Effector CD4-positive, alpha-beta T cell (primary cell): ENCODE measurements at places on chromosomes 12 and 14.

GRCh38 chr12:124764870-124765580, 98.6 kb downstream of the SCARB1 start:
- DNase-seq, result no peak

DNA sequence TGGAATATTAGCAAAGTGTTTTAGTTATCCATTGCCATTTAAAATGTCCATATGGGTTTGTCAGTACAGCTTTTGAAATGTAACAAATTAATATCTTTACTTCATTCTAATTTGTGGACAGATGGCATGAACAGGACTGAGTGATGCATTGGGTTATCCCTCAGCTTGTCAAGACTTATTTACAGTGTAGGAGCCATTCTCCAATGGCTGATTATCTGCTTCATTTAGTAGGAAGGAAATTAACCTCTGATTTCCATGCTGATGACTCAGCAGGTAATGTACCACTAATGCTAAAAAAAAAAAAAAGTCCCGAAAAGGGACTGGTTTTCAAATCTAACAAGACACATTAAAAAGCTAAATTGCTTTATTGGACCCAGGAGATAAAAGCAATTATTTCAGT, 1149.0 kb upstream of the USP15 start:
- DNase-seq, result no peak

- DNase-seq, result no peak
Measured at GRCh38 chr14:57609192-57610075, 115.8 kb upstream of the CCDC198 start.

DNA sequence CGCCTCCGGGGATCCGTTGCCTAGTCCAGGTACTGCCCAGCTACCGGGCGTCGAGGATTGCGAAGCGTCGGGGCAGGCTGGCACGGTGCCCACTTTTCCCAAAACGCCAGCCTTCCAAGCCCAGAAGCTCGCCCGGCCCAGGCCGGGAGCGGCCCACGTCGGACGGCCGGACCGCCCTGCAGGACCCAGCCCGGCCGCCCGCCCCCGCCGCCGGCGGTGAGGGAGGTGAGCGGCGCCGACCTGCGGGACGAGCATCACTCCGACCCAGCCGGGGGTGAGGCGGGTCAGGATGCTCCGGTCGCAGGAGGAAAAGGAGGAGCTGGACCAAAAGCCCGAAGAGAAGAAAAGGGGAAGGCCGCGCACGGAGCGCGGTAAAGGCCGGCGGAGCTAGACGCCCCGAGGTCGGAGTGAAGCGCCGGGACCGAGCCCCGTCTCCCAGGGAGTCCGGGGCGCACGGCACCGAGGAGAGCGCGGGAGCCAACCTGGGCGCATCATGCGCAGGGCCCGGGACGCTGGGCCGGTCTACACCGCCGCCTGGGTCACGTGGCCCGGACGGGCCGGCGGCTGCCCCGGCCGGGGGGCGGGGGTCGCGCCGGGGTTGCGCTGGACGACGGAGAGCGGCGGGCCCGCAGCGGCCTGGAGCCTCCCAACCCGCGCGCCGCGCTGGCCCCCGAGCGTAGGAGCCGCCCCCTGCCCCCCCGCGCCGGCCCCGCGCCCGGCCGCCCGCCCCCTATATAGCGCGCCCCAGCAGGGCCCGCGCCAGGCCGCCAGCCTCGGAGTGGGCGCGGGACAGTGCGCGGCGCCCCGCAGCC, at the start of gene AQP5:
TSS of gene AQP5 (plus strand) at position 762 of the 812 bp plus-strand sequence. CDS start 146 bp downstream, outside the sequence.
- no peak for DNase-seq

- no peak for DNase-seq
Measured at GRCh38 chr14:104559804-104560585, 19.6 kb upstream of the C14orf180 start.

DNA sequence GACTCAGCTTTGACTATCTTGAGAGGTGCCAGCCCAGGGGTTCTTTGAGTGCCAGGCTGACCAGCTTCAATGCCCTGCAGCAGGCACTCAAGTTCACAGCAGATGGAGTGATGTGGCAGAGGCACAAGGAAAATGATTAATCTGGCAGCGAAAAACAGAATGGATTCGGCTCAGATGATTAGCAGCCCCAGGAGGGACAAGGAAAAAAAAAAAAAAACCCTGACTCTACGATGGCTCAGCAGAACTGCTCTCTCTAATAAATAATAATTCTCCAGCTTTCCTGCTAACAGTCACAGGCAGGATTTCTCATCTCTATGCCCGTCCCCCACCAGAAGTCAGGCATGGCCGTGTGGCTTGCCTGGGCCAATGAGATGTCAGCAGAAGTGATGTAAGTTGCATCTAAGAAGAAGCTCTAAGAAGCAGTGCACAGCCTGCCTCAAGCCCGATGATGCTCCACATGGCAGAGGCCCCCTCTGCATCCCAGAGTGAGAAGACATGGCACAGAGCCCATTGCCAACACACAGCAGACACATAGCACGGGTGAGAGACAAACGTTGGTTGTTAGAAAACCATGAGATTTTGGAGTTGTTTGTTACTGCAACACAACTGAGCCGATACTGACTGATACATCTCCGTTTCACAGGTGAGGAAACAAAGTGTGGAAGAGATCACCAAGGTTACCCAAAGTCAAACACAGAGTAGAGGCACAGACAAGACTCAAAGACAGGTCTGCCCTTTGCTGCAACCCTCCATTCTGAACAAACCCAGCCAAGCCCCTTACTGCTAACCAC, 111.0 kb downstream of the SCARB1 start:
- DNase-seq, result no peak

- DNase-seq, result no peak
Measured at GRCh38 chr14:99215277-99215676, 56.7 kb downstream of the BCL11B start.

GRCh38 chr12:62659453-62660295, 193.0 kb downstream of the MON2 start:
- no peak for DNase-seq

DNA sequence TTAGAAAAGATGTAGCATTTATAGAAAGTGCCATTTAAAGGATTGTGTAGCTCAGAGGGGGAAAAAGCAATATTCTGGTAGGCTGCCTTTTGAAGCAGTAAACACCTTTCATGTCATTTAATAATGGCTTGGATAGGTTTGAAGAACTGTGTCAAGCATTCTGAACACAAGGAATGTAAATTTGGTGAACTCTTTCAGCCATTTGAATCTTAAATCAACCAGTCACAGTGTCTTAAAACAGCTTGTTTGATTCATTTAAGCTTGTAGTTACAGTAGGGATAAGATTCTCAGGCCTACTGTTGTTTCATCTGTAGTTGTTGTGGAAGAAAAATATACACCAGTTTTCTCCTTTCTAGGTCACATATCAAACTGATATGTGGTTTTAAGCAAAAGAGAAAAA, 299.4 kb upstream of the NOVA1 start:
- no peak for DNase-seq

DNA sequence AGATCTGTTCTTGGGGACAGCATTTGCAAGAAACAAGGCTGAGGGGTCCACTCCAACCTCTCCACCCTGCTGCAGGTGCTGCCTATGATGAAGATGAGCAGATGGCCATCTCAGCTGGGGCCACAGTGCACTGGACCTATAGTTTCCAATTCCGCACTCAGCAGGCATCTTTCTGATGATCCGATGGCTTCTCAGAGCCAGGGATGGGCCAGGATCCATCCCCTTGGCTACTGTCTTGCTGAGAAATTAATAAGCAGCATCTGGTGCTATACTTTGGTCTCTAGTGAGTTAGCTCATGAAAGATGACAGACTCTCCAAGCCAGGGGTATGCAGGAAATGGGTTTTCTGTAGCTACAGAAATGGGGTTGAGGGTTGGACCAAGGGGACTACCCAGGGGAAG, 18.4 kb upstream of the BDKRB1 start:
- DNase-seq, result no peak

DNA sequence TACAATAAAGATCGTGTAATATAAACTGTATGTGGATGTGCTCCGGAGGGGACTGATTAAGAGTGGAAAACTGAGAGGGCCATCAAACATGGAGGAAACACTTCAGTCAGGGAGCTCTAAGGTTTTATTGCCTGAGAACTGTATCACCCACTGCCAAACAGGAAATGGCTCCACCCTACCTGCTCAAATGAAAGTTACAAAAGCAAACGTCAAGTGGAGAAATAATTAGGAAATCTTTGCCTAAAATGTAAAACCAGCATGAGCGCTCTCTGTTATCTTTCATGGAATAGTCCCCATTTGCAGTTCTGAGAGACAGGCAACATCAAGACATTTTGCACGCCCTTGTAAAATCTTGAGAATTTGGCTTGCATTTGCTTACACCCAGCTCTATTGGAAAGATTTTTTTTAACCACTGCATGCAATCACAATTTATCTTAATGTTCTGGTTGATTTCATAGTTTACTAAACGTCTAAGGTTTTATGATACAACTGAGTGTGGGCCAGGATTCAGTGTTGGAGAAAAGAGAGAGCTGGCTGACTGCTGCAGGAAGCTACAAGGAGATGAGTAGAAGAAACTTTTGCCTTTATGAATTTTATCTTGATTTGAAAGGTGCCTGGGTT, 344.0 kb upstream of the PRICKLE1 start:
- no peak for DNase-seq
